ENCODE measurements at places on chromosomes 4 and X.

DNA sequence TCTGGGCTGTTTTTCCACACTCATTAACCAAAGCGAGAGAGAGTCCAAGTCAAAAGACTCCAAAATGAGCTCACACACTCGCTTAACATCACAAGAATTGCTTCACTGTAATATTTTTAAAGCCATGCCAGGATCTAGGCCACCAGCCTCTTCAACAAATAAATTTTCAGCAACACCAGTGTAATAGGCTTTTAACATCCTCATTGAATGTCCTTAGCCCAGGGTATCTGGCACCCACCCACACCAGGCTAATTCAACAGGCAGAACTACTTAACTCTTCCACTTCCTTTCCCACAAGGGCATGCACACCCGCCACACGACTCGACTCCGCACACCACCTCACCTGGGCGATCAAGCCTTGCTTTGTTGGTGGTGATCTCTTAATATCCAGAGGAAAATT is 34.2 kb downstream of the FAT1 start:
- DNase-seq = no peak

DNA sequence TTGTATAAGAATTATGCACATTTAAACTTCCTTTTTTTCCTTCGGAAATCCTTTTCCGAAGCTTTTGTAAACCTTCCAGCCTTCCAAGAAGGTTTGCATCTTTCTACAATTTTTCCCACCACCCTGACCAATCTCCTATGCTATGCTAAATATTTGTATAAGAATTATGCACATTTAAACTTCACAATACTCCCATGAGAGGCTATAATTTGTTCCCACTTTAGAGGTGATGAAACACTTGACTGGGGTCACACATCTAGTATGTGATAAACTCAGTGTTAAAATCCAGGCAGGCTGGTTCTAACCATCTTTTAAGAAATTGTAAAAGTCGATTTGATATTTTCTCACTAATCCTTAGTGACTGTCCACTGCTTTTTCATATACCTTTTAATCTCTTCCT is 22.1 kb downstream of the NUDT6 start:
- no peak for DNase-seq

DNA sequence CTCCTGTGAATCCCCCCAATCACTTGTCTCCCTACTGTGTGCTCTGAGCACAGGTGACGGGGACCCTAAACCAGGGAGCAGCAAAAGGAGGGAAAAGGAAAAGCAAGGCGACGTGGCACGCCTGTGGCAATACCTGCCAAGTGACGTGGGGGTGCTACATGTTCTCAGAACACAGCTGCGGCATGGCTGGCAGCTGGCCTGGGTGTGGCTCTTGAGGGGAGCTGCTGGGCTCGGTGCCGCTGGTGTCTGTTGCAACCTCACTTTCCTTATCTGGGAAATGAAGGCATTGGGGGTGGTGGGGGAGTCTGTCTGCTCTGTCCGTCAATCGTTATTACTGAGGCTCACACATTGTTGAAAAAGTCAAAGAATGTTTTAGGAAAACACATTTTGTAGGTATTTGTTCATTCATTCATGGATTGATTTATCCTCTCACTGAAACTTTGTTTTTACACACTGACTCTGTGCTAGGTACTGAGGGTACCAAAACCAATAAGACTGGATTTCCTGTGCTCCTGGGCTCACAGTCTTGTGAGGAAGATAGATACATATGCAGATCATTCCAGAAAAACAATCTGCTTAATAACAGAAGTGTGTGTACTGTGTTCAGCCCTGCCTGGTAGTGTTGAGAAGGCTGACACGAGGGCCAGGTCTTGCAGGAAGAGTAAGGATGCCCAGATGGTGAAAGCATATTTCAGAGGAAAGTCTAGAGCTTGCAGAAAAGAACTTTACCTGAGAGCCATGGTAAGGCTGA is 217.6 kb downstream of the PTTG2 start:
- no peak for DNase-seq

DNA sequence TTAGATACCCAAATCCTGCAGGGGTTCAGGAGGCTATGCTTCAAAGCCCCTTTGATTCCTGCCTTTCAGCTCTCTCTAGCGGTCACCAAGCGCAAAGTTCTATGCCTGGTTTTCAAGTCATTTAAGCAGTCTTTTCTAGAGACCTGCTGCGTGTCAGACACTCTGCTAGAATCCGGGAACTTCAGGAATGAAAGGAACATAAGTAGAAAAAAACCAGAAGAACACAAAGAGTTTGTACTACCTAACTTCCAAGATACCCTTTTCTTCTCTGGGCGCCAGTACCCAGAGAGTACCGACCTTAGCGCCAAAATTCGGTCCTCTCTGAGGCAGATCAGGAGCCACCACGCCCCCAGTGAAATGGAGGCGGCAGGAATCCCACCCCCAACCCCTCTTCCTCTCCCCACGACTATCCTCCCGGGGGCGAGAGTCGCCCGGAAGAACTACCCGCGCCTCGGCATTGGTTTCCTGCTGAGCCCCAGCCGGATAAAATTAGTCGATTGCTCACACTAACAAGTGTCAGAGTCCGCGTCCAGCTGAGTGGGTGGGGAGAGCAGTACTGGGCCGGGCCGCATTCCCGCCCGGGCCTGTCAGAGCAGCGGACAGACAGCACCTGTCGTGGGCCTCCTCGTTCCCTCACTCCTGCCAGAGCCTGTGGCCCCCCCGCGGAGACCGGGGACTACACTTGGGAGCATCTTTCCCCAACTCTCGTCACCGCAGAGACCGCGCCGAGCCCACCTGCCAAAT is 78.8 kb downstream of the RLIM start:
- no peak for DNase-seq

DNA sequence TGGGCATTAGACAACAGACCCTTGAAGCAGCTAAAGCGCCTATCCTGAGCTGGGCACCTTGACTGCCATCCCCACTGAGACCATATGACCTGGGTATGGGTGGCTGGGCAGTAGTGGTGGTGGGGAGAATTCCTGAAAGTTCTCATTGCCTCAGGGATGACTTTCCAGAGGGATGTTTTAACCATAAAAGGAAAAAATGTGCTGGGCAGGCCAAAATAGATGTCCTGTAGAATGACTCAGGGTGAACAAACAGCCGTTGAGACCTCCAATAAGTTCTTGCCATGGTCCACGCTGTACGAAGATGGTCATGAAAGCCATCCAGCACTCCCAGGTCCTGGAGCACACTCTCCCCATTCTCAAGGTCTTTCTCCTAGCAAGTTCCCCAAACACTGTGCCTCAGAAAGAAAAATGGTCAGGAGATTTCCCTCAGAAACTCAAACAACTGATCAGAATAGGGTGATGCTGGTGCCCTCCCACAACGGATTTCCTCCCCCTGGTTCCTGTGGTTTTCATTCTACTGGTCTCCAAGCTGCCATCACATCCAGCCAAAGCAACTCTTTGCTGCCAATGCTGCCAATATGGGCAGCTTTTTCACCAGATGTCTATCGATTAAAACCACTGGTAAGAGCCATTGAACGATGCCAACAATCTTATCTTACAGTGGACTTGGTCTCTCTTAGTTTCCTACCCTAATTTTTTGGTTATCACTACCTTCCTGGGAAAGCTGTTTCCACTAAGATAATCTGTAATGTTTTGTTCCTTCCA is 11.2 kb downstream of the CDKN2AIP start:
- no peak for DNase-seq

GRCh38 chr4:122665161-122665929 is 44.5 kb upstream of the IL21 start:
- no peak for DNase-seq

DNA sequence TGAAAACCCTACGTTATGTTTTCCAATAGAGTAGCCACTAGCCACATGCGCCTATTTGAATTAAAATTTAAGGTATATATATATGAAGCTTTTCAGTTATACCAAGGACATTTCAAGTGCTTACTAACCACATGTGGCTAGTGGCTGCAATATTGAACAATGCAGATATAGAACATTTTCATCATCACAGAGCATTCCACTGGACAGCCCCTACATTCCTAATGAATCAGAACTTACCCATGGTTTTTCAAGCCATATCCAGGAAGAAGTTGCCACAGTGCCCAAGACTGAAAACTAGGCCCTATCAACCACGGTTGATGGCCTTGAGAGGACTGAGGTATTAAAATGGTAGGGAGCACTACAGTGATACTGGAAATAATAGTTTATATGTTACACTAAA is 29.7 kb downstream of the NEK1 start:
- no peak for DNase-seq

- DNase-seq = no peak
Measured at GRCh38 chr4:127479031-127479622, 153.6 kb upstream of the INTU start.

- no peak for DNase-seq
Measured at GRCh38 chr4:186820391-186820891, 96.8 kb upstream of the FAT1 start.

- no peak for DNase-seq
Measured at GRCh38 chr4:17763416-17763815, 18.0 kb downstream of the FAM184B start.

DNA sequence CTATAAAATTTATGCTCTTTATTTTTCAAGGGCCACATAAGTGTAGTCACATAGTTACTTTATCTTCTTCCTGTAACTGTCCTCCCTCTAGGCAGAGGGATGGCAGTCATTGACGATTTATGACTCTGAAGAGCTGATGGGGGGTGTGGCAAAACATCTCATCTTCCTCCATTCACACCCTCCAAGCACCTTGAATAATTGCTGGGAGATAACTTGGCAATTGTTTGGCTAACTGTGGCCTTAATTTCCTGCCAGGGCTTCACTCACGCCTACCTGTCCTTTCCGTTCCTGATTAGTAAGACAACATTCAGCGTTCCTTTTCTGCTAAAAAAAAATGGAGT is 329.2 kb downstream of the ARHGAP10 start:
- DNase-seq = no peak

DNA sequence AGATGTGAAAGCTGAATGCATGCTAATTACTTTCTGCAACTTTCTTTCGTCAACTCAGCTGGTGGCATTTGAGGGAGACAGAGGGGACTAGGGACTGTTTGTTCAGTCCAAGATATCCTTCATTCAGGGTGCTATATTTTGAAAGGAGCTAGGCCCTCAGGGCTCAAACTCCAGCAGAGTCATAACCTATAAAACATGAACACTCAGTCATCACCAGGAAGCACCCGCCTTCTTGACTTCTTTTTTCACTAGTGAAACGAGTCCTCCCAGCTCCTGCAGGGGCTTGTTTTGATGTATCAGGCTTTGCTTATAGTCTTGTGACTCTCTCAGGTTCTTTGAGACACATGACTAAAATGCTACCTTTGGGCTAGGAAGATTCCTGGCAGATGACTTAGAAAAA is 230.6 kb downstream of the PCDH7 start:
- no peak for DNase-seq

All from NCI-H1436 treated with DMSO at 0.1 percent for 48 hours (cell line).